Endothelial cell (in vitro differentiated cells): ENCODE measurements at places on chromosomes 11 and 22. TPM values are rescaled to one million over a fixed set of nuclear protein-coding genes. Genes with fewer than 3 reads are reported as not detected.

The LARGE2 gene
- total RNA-seq: 0.95 TPM

GRCh38 chr22:46795845-46796565 is 33.6 kb downstream of the TBC1D22A start:
- peaks cover 23% of the 10 kb centered on the region for H3K36me3 ChIP-seq
- H3K4me3 ChIP-seq: no peak overlapping the region
- peaks cover 3% of the 10 kb centered on the region for H3K27me3 ChIP-seq
- peaks cover 20% of the 10 kb centered on the region for H3K4me1 ChIP-seq

DNA sequence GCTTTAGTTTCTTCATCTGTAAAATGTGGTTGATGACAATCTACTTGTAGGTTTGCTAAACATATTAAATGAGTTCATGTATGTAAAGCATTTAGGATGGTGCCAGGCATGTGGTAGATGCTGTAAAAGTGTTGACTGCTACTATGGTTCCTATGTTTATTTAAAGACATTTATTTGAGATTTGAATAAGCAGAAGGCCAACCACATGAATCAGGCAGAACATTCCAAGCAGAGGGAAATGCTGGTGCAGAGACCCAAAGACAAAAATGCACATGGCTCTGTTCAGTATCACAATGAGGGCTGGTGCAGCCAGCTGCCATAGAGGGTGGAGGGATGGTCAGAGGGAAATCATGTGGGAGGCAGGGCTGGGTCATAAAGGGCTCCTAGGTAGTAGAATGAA is 156.2 kb upstream of the PDGFD start:
- no peaks in the 10 kb centered on the region for H3K36me3 ChIP-seq
- H3K4me1 ChIP-seq: no peaks in the 10 kb centered on the region
- no peak overlapping the region for H3K4me3 ChIP-seq
- no peaks in the 10 kb centered on the region for H3K27me3 ChIP-seq
- no peak for DNase-seq

The INS gene
- total RNA-seq: not detected

GRCh38 chr11:93850594-93851018 is at the start of gene VSTM5:
VSTM5 (minus strand) TSS chr11:93850618; CDS start chr11:93850502, 116 bp downstream.
- no peaks in the 10 kb centered on the region for H3K36me3 ChIP-seq
- peaks cover 10% of the 10 kb centered on the region for H3K27me3 ChIP-seq
- DNase-seq: no peak
- peaks cover 3% of the 10 kb centered on the region for H3K4me1 ChIP-seq
- no peak within 1 kb of the TSS for H3K27ac ChIP-seq

DNA sequence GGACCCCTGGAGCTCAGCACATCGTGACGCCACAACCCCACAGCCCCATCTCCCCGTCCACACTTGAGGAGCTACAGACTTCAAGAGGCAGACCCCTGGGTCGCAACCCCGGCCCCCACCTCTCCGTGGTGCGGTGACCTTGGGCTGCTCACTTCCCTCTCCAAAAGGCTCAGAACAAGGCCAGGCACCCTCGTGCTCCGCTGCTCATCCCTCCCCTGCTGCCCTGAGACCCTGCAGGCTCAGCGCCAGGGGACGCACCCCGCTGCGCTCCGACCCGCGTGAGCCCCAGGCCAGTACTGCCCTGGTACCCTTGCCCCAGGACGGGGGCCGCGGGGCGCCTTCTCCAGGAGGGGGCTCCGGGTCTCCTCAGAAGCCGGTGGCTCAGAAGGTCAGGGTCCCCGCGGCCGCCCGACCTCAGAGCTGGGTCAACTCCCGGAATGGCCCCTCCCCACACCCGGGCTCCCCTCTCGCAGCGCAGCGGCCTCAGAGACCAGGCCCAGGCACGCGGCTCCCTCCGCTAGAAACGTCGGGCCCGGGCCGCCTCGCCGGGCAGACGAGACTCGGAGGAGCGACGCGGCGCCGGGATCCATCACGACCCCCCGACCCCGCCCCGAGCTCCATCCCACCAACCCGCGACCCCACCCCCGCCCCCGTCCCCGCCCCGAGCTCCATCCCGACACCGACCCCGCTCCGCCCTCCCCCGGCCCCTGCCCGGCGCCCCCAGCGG is 563 bp downstream of the GATD1 start:
- peak; percentile 62 for DNase-seq
- H3K36me3 ChIP-seq: peaks cover 3% of the 10 kb centered on the region
- H3K4me3 ChIP-seq: peak overlapping the region; percentile 94
- H3K27ac ChIP-seq: no peak overlapping the region

DNA sequence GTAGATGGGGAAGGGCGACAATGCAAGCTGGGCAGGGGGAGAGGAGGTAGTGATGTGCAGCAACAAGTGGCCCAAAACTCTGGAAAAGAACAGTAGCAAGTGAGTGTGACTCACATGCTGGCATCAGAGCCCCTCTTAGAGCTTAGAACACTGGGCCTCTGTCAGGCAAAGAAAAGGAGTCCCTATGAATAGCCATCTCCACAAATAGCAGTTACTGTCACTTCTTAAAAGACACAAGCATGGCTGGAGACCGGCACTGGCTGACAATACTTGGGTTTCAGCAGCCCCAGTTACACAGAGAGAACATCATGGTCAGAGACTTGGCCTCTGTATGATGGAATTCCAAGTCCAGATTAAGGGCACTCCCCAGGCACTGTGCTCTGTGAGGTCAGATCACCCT is 58.2 kb downstream of the PRCP start:
- H3K27ac ChIP-seq: no peak overlapping the region
- DNase-seq: no peak
- no peaks in the 10 kb centered on the region for H3K4me1 ChIP-seq
- no peak overlapping the region for H3K4me3 ChIP-seq
- no peaks in the 10 kb centered on the region for H3K27me3 ChIP-seq
- H3K36me3 ChIP-seq: peaks cover 5% of the 10 kb centered on the region

GRCh38 chr11:94186342-94187203 is 57.9 kb downstream of the PANX1 start:
- H3K4me1 ChIP-seq: peaks cover 3% of the 10 kb centered on the region
- no peak for DNase-seq
- H3K36me3 ChIP-seq: no peaks in the 10 kb centered on the region
- H3K4me3 ChIP-seq: no peak overlapping the region
- H3K27me3 ChIP-seq: no peaks in the 10 kb centered on the region
